ENCODE measurements at places on chromosomes 2 and 18.

GRCh38 chr2:174333017-174333371 lies 1.8 kb upstream of the SP9 start:
- DNase-seq: no peak

- no peak for DNase-seq
Measured at GRCh38 chr2:43088143-43089073, 138.0 kb downstream of the ZFP36L2 start.

DNA sequence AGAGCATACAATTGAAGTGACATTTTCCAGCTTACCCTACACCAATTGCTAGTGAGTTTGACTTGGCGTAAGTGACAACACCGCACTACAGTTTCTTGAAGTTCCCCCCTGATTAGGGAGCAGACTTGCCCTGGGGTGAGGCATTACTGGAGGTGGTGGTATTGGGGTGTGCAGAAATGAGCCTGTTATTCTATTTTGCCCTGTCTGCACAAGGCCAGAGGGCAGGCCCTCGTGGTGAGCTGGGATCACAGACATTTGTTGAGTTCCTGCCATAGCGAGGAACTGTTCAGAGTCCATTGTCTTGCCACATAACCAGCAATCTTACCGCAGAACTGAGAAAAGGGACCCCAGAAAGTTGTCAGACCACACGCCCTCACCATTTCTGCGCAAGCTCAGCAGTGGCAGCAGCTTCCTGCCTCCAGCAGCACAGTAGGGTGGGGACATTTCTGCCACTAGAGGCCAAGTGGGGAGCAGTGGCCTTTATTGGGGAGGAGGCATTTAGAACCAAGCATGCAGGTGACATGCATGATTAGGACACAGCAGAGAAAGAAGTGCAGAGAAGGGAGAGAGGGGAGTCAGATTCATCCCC lies 103.6 kb upstream of the BCL2L11 start:
- DNase-seq: no peak

GRCh38 chr2:109405873-109406272 lies 207.9 kb downstream of the SEPTIN10 start:
- no peak for DNase-seq

- no peak for DNase-seq
Measured at GRCh38 chr2:122808286-122808969, 1053.0 kb downstream of the TSN start.

- no peak for DNase-seq
Measured at GRCh38 chr2:27118525-27119329, at the start of gene CGREF1. TSS of gene CGREF1 (minus strand) at chr2:27119128. CDS start at chr2:27104366, 14,762 bp downstream.

- DNase-seq: no peak
Measured at GRCh38 chr18:23730857-23731256, 41.6 kb downstream of the LAMA3 start.

All from stimulated activated CD8-positive, alpha-beta memory T cell treated with anti-CD3 and anti-CD28 coated beads, Interleukin-15, amount 100 ng/mL, for 48 hours (primary cell).